ENCODE measurements at places on chromosomes 16 and 17.
A peak's percentile ranks its signal among the peaks of the same experiment; 100 is the strongest.

- no peak for DNase-seq
Measured at GRCh38 chr16:25253322-25253721, 4.3 kb downstream of the ZKSCAN2 start.

DNA sequence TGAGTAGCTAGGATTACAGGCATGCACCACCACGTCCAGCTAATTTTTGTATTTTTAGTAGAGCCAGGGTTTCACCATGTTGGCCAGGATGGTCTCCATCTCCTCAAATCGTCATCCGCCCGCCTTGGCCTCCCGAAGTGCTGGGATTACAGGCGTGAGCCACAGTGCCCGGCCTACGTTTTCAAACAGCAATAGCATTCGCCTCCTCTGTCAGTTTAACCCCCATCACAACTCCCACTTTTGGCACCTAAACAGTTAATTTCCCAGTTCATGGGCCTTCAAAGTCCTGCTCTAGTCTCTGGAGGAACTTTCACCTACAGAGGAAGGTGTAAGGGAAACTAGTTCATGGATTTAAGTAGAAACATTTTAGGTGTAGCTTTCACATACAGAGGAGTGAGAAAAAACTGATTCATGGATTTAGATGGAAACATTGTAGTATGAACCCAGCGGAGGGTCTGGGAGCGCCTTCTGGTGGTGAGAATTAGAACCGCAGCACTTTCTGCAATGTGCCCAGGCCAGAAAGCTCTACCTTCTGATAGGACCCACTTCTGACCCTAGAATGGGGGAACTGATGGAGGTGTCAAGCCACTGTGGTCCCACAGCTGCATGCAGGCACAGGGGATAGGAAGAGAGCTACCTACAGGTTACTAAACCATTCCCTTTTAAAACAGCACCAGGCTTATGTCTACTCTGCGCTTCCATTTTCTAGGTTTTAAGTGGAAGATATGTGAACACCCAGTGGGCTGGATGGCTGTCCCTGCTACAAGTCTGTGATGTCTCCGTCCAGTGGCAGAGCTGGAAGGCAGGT, 12.0 kb upstream of the MEOX1 start:
- peak; percentile 31 for DNase-seq

DNA sequence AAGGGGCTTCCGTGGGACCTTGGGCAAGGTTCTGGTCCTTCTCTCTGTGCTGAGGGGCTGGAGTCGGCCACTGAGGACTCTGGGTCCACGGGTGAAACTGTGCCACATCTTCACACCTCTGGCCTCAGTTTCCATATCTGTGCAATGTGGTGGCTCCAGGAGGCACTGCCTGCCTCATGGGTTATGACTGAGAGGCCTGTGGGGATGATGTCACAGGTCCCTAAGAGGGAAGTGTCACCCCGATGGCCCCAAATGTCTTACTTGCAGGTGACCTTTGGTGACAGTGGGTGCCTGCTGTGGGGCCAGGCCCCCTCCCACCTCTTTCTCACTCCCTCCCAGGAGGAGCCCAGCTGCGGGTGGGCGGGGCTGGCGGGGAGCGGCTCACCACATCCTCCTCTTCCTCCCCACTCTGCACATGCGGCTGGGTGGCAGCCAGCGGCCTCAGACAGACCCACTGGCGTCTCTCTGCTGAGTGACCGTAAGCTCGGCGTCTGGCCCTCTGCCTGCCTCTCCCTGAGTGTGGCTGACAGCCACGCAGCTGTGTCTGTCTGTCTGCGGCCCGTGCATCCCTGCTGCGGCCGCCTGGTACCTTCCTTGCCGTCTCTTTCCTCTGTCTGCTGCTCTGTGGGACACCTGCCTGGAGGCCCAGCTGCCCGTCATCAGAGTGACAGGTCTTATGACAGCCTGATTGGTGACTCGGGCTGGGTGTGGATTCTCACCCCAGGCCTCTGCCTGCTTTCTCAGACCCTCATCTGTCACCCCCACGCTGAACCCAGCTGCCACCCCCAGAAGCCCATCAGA, at the start of gene IL21R:
TSS of gene IL21R (plus strand) at position 407 of the 801 bp plus-strand sequence. CDS start 27,898 bp downstream, outside the sequence.
- peak; percentile 78 for DNase-seq

DNA sequence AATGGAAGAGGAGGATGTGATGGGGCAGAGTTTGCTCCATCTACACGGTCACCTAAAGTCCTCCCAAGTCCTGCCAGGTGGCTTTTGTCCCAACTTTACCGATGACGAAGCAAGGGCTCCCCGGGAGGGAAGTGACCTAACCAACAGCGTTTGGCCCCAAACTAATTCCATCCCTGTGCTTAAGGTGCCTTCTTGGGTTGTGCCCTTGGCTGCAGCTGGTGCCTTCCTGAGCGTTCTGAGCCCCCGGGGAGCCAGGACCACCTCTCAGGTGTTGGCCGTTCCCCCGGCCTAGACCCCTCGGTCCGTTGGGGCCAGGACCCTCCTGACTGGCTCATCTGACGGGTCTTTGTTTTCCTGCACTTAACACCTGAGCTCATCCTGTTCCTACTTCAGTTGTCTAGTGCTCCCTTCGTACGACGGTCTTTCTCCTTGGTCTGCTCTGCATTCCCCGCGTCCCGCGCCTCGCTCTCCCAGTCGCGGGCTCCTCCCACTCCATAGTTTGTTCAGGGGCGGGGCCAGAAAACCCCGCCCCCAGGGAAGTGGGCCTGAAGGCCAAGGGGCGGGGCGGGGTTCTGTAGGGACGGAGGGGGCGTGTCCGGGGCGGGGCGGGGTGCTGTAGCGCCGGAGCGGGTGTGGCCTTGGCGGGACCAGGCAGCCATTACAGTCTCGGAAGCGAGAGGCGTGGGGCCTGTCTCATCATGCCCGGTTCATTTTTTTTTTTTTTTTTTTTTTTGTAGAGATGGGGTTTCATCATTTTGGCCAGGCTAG, 822 bp upstream of the ZSCAN10 start:
- DNase-seq: peak; percentile 87

DNA sequence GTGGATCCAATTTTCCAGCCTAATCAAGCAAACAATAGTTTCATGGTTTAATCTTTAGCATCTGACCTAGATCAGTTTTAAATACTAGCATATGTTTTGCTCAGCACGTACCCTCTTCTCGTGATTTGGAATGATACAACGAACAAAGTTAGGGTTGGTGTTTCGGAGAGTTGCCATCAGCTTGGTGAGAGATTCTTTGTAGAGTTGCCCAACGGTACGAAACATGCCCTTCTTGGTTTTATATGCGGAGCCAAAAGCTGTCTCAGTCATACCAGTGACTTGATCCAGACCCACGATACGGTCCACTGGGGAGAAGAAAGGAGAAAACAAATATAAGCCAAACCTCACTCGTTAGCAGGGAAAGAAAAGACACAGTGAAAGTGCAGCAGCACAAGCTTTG, 85.3 kb downstream of the NDEL1 start:
- no peak for DNase-seq

DNA sequence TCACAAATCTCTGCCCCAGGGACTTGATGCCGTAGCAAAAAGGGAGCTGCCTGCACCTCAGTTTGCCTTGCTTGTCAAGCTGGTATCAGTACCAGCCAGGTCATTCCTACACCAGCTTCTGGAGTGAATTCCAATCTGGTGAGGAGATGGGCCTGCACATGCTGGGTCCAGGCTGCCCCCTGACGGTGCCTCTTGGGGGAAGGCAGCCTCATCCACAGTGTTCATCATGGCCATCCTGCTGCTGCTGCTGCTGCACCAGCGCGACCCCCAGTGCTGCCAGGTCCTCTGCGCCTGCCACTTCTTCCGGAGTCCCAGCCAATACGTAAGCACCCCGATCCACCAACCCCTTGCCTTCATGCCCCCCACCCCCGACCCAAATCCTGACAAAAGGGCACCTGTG, 8.3 kb downstream of the MRPL27 start:
- no peak for DNase-seq

DNA sequence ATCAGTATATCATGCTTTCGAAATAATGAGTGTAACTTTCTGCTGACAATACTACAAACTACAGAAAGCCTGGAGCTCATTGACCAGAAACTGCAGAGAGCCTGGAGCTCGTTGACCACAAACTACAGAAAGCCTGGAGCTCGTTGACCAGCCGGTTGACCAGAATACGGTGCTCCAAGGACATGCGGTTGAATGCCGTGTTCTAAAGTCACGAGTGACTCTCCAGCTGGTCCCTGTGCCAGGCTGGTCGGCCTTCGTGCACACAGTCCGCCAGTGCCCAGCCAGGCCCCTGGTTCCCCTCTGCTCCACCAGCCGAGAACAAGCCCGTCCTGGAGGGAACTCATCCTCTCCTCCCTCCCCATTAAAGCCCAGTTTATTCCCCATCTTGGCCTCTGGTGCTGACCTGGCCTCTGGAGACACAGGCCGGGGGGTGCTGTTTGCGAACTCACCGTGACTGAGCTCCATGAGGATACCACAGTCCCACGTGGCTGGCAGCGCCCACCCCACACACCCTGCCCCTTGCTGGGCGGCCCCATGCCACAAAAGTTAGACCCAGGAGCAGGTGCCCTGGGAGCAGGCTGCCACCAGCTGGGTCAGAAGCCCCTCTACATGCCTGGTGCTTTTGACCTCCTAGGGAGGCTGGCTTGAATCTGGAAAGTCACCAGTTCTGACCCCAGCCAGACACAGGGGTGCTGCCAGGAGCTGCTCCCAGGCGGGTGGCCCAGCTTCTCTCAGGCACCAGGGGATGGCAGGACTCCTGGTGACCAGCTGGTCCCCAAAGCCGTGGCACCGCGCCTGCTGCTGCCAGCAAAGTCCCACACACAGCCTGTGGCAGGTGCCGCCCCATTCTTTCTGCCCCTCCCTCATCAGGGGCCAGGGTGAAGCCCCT, 15.5 kb upstream of the CDH15 start:
- no peak for DNase-seq

DNA sequence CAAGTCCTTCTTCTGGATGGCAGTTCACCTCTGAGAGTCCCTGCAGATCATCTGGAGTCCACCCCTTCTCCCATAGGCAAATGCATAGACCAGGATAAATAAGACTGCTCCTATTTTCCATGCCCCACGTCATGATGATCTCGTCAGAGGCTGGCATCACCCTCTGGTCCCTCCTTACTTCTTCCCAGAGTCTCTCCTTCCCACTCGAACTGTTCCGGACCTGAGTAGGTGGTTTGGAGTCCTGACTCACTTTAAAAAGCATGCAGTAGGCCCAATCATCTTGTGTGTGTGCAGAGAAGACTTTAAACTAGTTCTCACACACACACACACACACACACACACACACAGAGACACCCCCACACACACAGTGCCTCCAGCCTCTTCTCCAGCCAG, 72.0 kb downstream of the SOX9 start:
- no peak for DNase-seq
